ENCODE measurements at places on chromosomes 4 and X. TPM values are rescaled to one million over a fixed set of nuclear protein-coding genes. Genes with fewer than 3 reads are reported as not detected.

The SLIT2 gene
- total RNA-seq = 88.1 TPM

The UFSP2 gene
- total RNA-seq = 41.5 TPM

DNA sequence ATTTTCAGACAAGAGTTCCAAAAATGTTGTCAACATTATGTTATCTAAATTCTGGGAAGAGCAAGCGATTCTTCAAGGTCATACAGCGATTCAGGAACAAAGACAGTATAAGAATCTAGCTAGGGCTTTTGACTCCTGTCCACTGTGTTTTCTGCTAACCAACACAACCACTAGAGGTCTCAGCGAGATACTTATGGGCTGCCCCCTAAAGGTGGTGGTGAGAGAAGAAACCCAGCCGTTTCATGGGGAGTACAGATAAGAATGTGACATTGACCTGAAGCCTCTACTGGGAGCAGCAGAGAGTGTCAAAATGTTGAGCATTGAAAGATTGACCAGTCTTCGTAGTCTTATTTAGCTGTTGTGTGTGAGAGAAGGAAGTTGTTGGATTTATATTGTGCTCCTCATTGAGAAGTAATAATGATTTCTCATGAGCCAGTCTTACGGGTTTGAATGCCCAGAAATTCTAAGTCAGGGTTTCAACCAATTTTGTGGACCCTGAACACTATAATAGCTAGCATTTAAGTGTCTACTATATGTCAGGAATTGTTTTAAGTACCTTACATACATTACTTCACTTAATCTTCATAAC, 168.3 kb downstream of the SPRY1 start:
- no peak for DNase-seq

- no peak for DNase-seq
These were observed 156.3 kb upstream of the RAI2 start for GRCh38 chrX:18017411-18017810.

DNA sequence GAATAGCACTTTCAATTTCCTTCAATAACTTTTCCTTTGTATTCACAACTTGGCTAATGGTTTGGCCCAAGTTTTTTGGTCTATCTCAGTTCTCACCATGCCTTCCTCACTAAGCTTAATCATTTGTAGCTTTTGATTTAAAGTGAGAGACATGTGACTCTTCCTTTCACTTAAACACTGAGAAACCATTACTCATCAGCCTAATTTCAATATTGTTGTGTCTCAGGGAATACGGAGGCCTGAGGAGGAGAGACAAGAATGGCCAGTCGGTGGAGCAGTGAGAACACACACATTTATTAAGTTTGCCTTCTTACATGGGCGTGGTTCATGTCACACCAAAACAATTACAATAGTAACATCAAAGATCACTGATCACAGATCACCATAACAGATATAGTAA, 56.7 kb downstream of the TSPAN5 start:
- DNase-seq = no peak

GRCh38 chr4:152374606-152375285, 161.1 kb downstream of the FBXW7 start:
- no peak for DNase-seq

GRCh38 chr4:6450709-6451108, 21.7 kb downstream of the PPP2R2C start:
- no peak for DNase-seq
